ENCODE measurements at places on chromosomes 6 and 20.

DNA sequence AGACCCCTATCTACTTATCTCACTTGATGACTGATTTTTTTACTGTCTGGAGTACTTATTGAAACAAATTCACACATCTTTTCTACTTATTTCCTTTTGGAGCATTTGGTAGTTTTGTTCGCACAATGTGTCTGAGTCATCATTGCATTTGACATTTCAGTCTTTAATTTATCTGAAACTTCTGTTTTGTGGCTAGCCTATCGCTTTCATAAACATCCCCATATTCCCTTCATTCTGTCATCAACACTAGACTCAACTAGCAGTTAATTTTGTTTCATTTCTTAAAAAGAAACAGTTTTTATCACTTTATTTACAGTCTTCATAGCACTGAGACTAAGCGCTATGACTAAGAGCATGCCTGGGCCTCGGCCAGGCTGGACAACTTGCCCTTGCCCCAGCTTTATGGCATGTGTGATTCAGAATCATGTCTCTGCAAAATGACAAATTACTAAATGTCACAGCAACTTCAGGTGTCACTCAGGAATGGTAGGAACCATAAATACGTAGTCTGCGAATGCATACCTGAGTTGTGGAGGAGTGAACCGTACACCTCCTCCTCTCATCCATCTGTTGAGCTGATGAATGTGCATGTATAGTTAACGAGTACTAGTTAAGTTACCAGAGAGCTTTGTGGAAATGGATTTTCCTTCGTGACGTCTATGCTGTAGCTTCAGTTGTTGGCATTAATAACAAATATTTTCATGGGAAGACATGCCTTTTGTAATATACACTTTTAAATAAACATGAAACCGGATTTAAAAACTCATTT lies 16.2 kb downstream of the L3MBTL3 start:
- DNase-seq = no peak

DNA sequence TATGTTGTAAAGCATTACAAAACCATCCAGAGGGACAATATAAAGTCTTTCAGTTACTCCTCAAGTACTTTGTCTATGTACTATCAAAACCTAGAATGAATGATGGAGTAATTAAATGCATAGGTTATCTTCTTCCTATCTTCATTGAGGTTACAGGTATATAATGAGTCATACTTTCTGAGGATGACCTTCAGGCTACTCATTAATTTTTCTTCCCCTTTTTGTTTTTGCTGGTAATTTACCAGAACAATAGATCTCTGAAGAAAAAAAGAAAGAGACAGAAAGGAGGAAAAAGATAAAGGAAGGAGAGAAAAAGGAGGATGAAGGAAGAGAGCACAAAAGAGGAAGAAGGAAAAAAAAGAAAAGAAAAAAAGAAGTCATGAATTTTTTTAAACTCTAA lies 398.4 kb downstream of the TBC1D32 start:
- no peak for DNase-seq

- DNase-seq = peak; percentile 93
Measured at GRCh38 chr6:41027799-41028560, 11.0 kb downstream of the UNC5CL start.

GRCh38 chr6:168030908-168031307 lies 33.4 kb downstream of the KIF25 start:
- no peak for DNase-seq

- DNase-seq = peak; percentile 22
Measured at GRCh38 chr6:144434308-144434990, 149.3 kb downstream of the UTRN start.

DNA sequence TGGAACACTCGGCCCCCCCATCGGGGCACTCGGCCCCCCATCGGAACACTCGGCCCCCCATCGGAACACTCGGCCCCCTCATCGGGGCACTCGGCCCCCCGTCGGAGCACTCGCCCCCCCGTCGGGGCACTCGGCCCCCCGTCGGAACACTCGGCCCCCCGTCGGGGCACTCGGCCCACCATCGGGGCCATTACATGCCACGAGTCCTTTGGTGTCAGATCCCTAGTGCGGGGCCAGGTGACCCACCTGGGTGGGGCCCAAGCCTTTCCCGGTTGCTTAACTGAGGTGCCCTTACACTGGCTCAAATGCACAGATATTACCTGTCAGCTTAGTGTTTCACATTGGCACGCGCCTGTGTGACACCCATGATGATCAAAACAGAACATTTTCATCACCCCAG lies 95.9 kb downstream of the TAF4 start:
- DNase-seq = no peak

- DNase-seq = no peak
Measured at GRCh38 chr20:24649787-24650490, 180.5 kb downstream of the SYNDIG1 start.

GRCh38 chr6:150880336-150880735 lies 14.8 kb downstream of the MTHFD1L start:
- no peak for DNase-seq

- peak; percentile 44 for DNase-seq
Measured at GRCh38 chr20:52972190-52972937, at the start of gene TSHZ2. TSS of gene TSHZ2 (plus strand) at chr20:52972358. CDS start at chr20:52973294, 936 bp downstream.

- no peak for DNase-seq
Measured at GRCh38 chr6:124560873-124561567, 401.2 kb upstream of the RNF217 start.

- DNase-seq = no peak
Measured at GRCh38 chr6:15264902-15265761, 19.3 kb downstream of the JARID2 start.
